Hematopoietic multipotent progenitor cell treated with erythropoietin and hydrocortisone succinate and interleukin-3 and kit ligand, for 4 days (in vitro differentiated cells): ENCODE measurements at places on chromosomes 7 and 10.

GRCh38 chr7:70752794-70753241 is 379.1 kb upstream of the GALNT17 start:
- DNase-seq, result no peak

GRCh38 chr10:28548781-28549498 is 16.0 kb downstream of the WAC start:
- no peak for DNase-seq

DNA sequence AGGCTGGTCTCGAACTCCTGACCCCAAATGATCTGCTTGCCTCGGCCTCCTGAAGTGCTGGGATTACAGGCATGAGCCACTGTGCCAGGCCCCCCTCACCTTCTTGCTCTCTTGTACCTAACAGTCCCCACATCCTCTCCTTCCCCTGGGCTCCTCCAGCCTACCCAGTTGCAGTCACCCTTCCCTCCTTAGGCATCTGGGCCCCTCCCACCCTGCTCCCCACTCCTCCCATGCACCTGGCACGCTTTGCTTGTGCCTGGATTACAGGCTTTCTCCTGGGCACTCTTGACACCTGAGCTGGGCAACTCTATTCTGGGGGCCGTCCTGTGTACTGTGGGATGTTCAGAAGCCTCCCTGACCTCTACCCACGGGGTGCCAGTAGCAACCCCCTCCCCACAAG is 3.0 kb downstream of the CLDN15 start:
- DNase-seq, result no peak

DNA sequence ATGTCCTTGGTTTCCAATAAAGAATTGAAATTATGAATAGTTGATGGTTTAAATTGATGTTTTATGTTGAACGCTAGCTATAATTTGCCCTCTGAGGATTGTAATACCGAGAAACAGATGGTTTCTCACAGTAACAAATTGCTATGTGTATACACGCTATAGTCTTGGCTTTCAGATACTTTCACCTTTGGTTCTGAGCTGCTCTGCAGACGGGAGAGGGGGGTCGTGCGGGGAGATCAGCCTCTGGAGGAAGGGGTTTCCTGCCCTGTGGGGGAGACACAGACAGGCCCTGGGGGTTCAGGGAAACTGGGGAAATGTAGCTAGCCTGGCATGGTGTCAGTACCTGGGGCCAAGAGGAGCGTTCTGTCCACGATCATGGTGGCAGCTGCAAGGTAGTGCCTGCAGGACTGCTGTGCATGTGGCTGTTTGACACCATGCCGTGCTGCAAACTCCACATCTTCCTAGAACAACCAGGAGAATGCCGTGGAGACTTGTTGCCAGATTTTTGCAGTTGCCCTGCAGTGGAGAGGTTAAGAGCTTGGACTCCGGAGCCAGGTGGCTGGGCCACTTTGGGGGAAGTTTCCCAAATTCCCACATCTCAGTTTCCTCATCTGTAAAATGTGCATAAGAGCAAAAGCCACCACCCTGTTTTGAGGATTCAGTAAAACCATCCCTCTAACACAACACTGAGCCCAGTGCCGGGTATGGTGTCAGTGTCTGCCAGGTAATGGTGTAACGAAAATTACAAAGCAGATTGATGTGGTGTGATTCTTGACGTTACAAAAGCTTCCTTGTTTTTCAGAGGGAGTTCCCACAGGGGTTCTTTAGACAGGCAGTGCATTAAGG is 167.9 kb downstream of the CUX1 start:
- no peak for DNase-seq

GRCh38 chr7:96558530-96558929 is 151.1 kb downstream of the SEM1 start:
- no peak for DNase-seq

GRCh38 chr7:156472267-156472666 is 168.3 kb upstream of the RNF32 start:
- no peak for DNase-seq

DNA sequence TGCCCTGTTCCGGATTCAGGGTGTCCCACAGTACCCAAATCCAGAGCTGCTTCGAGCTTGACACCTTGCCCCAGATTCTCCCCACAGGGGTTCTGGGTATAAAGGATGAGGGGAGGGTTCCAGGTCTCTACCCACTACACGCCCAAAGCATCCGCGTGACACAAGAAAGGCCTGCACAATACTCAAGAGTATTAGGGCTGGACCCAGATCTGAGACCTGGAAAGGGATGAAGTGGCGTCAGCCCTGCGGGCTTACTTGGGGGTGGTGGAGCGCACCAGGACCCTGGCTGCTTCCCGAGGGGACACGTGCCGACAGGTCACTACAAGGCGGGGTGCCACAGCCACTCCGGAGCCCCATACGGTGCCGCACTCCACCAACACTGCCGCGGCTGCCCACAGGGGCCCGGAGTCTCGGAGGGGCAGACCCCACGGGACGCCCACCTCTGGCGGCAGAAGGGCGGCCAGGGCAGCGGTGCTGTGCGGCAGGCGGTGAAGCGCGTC is 1.3 kb downstream of the TYSND1 start:
- no peak for DNase-seq

DNA sequence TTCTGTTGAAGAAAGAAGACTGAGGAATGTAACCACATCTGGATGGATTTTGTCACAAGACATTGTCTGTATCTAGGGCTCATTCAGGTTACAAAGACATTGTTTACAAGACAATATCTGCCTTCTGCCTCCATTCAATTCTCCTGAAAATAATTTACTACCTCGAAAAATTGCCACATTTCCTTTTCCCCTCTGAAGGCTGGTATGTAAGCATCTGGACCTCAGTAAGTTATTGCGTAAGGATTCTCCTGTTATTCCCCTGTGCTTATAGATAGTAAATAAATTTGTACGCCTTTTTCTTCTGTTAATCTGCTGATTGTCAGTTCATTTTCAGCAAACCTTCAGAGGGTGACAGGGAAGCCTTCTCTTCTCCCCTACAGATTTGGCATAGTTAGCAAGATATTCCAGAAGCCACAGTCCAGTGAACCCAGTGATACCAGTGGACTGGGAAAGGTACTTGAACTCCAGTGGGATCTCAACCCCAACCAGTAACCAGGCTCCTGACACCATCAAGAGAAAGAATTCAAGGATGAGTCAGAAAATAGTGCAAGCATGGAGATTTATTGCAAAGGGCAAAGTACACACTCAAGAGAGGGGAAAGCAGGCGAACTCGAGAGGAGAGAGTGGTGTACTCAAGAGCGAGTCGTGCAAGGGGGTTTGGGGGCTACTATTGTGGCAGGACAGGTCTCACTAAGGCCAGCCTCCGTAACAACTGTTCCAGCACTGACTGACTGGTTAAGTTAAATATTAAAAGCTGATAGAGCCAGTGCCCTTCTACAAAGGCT is 706.9 kb upstream of the GHITM start:
- DNase-seq, result no peak

DNA sequence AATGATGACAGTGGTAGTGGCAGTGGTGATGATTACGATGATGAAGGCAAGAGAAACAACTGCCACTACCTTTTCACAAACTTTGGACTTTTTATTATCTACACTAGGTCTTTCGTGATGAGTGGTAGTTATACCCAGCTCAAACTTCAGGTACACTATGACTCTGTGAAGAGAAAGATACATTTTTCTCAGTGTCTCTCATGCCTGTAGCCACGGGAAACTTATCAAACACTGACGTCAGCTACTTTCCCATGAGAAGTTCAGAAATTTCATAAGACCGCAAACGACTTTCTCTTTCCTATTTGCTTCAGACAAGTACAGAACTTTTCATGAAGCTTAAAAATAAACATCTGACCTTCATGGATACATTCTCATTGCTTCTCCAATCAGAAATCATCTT is 57.0 kb downstream of the CALD1 start:
- DNase-seq, result no peak

DNA sequence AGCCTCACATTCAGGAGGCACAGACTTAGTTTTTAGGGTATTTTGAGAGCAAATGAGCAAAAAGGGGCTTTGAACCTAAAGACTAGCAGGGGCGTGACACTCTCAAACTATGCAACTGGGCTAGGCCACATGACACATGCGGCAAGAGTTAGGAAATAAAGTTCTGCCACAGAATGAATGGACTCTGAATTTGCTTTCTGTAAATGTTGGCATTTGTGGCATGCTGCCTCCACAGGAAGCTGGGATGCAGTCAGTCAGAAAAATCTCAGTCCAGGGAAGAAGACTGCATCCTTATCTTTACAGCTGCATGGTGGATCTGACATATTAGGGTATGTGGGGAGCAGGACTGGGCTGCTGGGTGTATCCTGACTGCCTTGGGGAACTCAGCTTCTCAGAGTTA is 181.0 kb downstream of the COBL start:
- DNase-seq, result no peak

GRCh38 chr7:82677493-82677892 is 233.9 kb upstream of the CACNA2D1 start:
- peak; percentile 20 for DNase-seq

DNA sequence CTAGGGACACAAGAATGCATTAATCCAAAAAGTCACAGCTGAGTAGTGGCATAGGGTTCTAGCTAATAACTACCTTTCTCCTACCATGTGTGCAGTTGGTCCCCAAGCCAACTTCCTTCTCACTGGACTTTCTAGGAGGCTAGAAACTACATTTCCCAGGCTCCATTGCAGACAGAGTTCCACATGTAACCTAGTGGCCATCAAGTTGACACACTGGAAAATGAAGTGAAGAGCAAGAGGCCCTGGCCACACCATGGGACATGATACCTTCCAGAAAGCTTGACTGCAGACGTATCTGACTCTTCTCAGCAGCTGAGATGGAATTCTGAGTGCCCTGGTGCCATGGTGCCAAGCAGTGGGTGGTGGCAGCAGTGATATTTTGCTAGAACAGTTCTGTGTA is 49.8 kb upstream of the TMEM273 start:
- DNase-seq, result no peak

DNA sequence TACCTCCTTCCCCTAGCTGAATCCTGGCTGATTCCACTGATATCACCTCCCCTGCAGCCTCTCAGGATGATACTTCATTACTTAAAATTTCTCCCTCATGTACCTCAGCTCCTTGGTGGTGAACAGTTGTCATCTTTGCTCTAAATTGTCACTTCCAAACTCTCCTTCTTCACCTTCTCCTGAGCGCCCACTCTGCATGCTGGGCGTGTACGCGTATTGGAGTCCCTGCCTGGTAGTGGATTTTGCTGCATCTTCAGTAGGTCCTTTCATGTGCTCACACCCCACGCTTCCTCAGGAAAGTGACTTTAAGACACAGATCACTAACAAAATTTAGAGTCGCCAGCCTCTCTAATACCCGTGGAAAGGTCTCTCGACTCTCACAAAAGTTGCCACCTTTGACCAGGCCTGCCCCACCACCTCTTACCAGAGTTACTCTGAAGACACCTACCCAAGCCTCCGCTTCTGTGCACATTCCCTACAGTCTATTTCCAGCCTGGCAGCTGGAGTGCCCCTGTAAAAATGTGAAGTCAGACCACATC is 236.8 kb downstream of the FANK1 start:
- DNase-seq, result no peak
